ENCODE measurements at places on chromosomes 2 and 18.
A peak's percentile ranks its signal among the peaks of the same experiment; 100 is the strongest.

- peak; percentile 26 for DNase-seq
Measured at GRCh38 chr2:189287982-189288521, 108.5 kb upstream of the COL5A2 start.

DNA sequence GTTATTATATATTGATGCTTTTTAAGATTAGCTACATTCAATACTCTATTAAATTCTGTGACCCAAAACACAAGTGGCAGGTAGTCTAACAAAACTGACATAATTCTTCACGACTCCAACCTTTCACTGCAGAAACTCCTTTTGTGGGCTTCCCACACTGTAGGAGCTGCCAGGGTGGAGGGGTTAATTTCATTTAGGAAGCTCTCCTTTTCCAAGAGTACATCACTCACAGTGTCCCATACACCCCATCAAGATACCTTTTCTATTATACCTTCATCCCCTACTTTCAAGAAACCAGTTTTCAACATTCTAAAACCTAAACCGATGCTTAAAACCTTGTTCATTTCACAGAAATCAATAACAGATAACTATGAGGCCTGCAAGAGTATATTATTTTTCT, 825 bp downstream of the THUMPD2 start:
- no peak for DNase-seq

DNA sequence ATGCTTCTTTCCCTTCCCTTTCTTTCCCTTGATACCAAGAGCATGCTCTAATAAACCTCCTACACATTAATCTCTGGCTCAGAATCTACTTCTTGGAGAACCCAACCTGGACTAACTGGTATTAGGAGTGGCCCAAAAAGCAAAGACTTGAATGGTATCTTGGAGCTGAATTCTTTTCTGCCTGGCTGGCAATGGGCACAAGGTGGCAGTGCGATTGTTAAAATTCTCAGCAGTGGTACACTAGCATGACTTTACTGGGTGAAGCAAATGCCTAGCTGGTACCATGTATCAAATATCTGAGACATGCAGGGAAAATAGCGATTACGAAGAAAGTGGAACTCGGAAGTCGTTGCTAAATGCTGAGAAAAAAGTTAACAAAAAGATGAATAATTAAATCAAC, 376.1 kb downstream of the XIRP2 start:
- no peak for DNase-seq

DNA sequence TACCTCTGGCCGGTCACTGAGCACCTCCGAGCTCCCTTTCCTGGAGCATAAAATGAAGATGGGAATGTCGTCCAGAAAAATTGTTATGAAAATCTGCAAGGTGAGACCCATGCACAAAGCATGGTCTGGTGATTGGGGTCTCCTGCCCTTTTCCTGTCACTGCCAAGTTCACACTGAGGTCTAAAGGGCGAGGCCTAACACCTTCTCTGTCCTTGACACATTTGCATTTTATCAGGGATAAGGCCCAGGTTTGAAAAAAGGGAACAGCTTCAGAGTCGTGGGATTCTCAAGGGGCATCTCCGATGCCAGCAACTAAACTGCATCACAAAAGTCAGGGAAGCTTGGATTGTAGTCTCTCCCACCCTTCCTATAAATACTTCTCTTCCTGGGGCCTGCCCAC, 24.7 kb downstream of the GNAL start:
- no peak for DNase-seq

DNA sequence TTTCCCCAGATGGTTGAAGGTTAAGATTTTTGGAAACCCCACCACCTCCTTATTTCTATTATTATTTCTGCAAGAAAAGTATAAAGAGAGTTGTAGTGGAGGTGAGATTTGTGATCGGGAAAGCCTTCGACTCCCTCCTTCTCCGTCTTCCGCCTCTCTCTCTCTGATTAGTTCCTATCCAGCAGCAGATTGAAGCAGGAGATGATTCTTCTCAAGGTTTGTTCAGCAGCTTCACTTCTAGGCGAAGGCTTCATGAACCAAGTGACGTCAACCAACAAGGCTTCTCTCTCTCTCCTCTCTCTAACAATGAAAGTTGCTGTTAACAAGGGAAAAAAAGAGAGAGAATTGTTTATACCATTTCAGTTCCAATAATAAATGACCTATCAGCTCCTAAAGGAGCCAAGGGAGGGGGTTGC, at the start of gene BAZ2B:
Gene BAZ2B (minus strand): TSS at position 263 of the 416 bp plus-strand sequence. CDS start 137,829 bp downstream, outside the sequence.
- DNase-seq = no peak
